ENCODE measurements at places on chromosomes 5 and 9.

DNA sequence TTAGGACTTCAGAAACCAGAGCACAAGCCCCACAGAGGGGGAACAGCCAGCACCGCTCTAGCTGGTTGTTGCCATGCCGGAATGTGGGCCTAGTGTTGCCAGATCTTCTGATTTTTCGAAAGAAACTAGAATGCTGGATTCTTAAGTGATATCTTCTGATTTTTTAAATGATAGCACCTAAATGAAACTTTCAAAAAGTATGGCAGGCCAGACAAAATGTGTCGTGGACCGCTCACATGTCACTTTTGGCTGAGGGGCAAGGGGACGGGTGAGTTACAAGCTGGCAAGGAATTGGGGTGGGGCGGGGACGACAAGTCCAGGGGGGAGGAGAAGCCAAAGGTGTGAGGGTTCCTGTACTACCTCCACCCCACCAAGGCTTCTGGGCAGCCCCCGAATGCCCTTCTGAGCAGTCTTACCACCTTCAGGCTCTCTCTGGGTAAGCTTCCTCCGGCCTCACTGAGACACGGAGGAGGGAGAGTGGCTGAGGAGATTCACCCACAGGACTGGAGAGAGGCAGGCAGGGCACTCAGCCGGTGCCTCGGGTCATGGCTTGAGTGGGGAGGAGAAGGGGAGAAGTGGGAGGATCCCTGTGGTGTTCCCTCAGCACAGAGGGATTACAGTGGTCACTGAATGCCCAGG, 10.3 kb downstream of the B4GALT7 start:
- DNase-seq: no peak

DNA sequence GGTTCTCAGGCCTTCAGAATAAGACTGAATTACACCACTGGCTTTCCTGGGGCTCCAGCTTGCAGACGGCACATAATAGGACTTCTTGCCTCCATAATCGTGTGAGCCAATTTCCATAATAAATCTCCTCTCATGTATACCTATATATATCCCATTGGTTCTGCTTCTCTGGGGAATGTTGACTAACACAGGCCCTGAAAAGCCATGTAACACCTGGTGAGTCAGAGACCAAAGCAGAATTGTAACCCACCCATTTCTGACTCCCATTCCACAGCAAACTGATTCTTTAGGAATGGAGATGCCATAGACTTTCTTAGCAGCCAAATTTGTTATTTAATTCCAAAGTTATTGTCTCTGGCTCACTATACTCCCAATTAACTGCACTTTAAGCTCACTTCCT, 85.4 kb upstream of the AGXT2 start:
- no peak for DNase-seq

GRCh38 chr9:27206041-27206440, 90.9 kb downstream of the EQTN start:
- no peak for DNase-seq

- DNase-seq: no peak
Observed at GRCh38 chr5:37756248-37756647, 83.6 kb downstream of the GDNF start.

- DNase-seq: peak; percentile 22
Observed at GRCh38 chr5:40223884-40224402, 455.8 kb upstream of the PTGER4 start.

GRCh38 chr9:25481372-25481771, 196.9 kb downstream of the TUSC1 start:
- DNase-seq: no peak

- DNase-seq: no peak
Observed at GRCh38 chr5:133241179-133242092, 189.6 kb downstream of the HSPA4 start.

GRCh38 chr5:143064218-143064641, 294.1 kb downstream of the ARHGAP26 start:
- DNase-seq: no peak

- DNase-seq: no peak
Observed at GRCh38 chr9:19967888-19968459, 179.1 kb upstream of the SLC24A2 start.

DNA sequence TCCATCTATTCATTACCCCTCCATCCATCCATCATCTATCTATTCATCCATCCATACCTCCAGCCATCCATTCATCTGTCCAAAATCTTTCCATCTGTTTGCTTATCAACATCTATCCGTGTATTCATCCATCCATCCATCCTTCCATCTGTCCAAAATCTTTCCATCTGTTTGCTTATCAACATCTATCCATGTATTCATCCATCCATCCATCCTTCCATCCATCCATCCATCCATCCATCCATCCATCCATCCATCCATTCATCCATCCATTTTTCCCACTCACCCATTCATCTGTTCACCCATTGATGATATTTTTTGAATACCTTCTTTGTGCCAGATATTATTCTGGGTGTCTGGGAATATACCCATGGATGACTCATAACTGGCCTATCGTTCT, 12.8 kb downstream of the VCAN start:
- no peak for DNase-seq

DNA sequence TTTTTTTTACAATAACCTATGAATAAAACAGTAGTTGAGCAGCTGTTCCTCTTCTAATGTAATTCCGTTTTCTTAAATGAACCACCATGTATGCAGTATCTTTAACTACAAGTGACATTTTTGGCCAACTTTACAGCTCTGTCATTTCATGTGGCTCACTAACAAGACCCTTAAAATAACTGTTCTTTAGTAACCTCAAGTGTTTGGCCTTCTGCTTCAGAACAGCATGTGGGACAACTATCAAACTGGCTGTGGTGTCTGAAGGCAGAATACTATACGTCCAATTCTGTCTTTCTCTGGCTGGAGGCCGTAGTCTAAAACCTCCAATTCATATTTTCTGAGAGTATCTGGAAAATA, 391.4 kb downstream of the NNT start:
- DNase-seq: no peak

DNA sequence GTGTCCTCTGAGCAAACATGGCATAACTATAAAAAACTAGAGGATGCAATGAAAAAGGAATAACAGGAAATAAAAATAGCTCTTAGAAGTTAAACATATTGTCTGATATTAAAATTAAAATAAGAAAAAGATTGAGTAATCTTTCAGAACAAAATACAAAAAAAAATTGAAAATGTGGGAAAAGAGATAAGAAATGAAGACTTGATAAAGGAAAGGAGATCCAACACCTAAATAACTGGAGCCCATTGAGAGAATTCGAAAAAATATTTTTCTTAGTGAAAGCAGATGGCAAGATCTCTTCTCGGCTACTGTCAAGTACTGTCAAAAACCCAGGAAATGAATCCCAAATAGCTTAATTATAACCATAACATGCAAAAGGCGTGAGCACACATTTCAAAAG, 24.9 kb downstream of the LIFR start:
- no peak for DNase-seq

DNA sequence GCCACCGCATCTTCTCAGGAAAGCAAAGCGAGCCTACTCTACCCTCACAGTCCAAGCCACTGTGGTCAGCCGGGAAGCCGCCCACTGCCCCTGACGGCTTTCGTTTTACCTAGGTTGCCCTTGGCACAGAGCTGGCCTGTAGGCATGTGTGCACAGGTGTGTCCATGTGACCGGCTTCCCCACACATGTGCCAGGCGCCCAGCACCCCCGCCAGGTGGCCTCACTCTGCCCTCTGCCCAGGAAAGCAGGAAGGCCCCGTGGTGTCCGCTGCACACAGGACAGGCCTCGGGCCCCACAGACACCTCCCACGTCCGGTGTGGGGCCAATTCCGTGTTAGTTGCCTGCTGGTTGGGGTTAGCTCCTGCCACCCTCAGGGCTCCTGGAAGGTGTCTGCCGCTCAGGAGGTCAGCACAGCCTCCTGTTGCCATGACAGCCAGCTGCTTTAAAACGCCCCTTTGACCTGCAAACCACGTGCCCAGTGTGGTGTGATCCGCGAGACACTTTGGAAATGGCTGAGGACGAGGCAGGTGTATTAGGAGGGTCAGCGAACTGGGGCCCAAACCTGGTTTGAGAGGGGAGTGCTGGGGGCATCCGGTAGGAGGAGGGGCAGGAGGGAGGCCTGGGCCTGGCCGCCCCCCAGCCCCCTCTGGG, 28.7 kb downstream of the TPPP start:
- no peak for DNase-seq

GRCh38 chr5:134502259-134502658, 23.2 kb upstream of the JADE2 start:
- DNase-seq: no peak

GRCh38 chr5:9545992-9546851, at the start of gene SEMA5A:
Gene SEMA5A (minus strand): TSS chr5:9546075. CDS start chr5:9379946, 166,129 bp downstream.
- no peak for DNase-seq

GRCh38 chr9:127049581-127049980, 72.9 kb downstream of the ANGPTL2 start:
- no peak for DNase-seq

DNA sequence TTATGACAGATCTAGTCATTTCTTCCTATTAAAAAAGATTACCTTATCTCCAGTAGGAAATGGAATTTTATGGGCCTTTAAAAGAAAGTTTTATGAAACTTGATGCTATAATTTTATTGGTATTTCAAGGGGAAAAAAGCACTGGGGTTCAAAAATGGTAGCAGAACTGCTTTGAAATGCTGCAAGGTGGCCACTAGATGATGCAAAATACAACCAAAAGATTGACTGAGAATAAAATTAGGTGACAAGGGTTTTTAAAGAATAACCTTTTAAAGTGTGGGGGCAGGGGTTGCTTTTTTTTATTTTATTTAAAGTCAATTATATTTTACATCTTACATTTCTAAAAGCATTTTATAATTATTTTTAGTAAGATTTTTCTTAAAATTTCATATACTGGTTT, 61.7 kb downstream of the KLF9 start:
- DNase-seq: no peak

GRCh38 chr5:76528547-76529331, 94.5 kb downstream of the F2RL2 start:
- no peak for DNase-seq

- no peak for DNase-seq
Observed at GRCh38 chr5:84059672-84060071, 325.0 kb downstream of the EDIL3 start.

DNA sequence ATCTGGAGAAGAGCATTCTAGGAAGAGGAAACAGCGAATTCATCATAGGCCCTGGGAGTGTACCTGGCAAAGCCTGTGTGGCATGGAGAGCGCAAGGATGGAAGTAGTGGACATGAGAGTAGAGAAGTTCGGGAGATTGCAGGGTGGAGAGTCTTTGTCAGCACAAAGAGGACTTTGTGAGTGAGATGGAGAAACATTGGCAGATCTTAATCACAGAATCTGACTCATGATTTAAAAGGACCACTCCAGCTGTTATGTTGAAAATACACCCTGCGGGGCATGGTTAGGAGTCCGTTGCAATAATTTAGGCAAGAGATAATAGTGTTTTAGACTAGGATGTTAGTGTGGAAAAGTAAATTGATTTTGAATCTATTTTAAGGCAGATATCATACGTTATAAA, 116.9 kb downstream of the HACD4 start:
- no peak for DNase-seq

DNA sequence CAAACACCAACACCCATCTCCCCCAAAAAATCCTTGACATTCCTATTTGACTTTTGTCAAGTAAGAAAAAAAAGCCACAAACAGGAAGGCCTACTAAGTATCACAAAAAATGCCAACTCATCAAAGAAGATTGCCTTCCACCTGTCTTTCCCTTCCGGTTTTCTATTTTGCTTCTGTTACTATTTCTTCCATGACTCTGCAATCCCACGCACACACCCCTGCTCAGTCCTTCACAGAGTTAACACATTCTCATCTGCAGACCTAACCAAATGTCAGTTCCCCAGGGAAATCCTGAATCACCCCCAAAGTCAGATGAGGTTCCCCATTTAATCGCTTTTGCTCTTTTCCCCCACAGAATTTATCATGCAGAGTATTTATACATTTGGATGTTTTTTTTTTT, 15.1 kb downstream of the LPAR1 start:
- no peak for DNase-seq

GRCh38 chr5:56166671-56167385, 66.3 kb downstream of the ANKRD55 start:
- DNase-seq: no peak
